ENCODE measurements at places on chromosomes 3 and 15.

GRCh38 chr3:177330779-177331178 lies 133.5 kb upstream of the TBL1XR1 start:
- peak; percentile 73 for DNase-seq

GRCh38 chr3:33355611-33356010 lies 78.4 kb downstream of the FBXL2 start:
- peak; percentile 55 for DNase-seq

- no peak for DNase-seq
These were observed 80.8 kb upstream of the GPR149 start for GRCh38 chr3:154510780-154511179.

- no peak for DNase-seq
These were observed 2.1 kb upstream of the NMB start for GRCh38 chr15:84659904-84660781.

- no peak for DNase-seq
These were observed 88.1 kb downstream of the DHX30 start for GRCh38 chr3:47890828-47891612.

- peak; percentile 76 for DNase-seq
These were observed 1.2 kb downstream of the HRH1 start for GRCh38 chr3:11155341-11156025.
